ENCODE measurements at places on chromosomes 5 and 9. TPM values are rescaled to one million over a fixed set of nuclear protein-coding genes. Genes with fewer than 3 reads are reported as not detected.
A peak's percentile ranks its signal among the peaks of the same experiment; 100 is the strongest.

DNA sequence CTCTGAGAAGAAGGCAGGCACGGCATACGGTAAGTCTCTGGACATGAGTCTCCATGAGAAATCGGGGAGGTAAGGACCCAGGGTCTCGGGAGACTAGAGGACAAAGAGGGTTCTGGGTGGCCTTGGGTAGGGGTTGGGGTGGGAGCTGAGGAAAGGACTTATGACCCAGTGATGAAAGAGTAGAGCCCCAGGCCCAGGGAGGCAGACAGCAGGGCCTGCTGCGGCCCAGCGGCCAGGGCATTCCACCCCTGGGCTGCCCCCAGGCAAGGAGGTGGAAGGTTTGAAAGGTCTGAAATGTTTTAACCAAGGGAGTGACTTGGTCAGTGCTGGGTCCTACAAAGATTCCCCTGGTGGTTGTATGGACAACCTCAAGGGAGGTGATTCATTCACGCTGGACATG is 89.1 kb downstream of the CRB2 start:
- H3K4me1 ChIP-seq, result no peaks in the 10 kb centered on the region
- no peaks in the 10 kb centered on the region for H3K27me3 ChIP-seq
- no peak overlapping the region for H3K4me3 ChIP-seq
- DNase-seq, result no peak
- H3K36me3 ChIP-seq, result no peaks in the 10 kb centered on the region

ANKDD1B gene
- total RNA-seq, result 0.20 TPM

MYMK gene
- total RNA-seq, result not detected

- no peaks in the 10 kb centered on the region for H3K36me3 ChIP-seq
- H3K4me3 ChIP-seq, result no peak overlapping the region
- DNase-seq, result no peak
- no peak overlapping the region for H3K27ac ChIP-seq
These were observed 317.2 kb downstream of the DEPDC1B start for GRCh38 chr5:60382716-60383115.

DNA sequence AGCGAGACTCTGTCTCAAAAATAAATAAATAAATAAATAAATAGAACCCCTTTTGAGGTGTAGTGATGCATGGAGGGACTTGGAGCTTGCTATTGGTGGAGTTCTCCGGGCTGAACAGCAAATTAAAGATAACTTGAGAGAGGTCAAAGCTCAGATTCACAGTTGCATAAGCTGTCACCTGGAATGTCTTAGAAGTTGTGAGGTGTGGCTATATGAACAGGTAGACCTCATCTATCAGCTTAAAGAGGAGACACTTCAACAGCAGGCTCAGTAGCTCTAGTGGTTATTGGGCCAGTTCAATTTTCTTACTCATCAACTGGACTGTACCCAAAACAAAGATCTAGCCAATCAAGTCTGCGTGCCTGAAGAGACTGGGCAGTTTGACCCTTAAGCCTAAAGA is 11.7 kb upstream of the STING1 start:
- H3K36me3 ChIP-seq, result no peaks in the 10 kb centered on the region
- DNase-seq, result no peak
- H3K27ac ChIP-seq, result peak overlapping the region; percentile 64
- H3K4me3 ChIP-seq, result no peak overlapping the region
- H3K4me1 ChIP-seq, result peaks cover 37% of the 10 kb centered on the region
- no peaks in the 10 kb centered on the region for H3K27me3 ChIP-seq

NTRK2 gene
- not detected for total RNA-seq

Measured in PC-9 (cell line).